ENCODE measurements at places on chromosomes 11 and 22.

DNA sequence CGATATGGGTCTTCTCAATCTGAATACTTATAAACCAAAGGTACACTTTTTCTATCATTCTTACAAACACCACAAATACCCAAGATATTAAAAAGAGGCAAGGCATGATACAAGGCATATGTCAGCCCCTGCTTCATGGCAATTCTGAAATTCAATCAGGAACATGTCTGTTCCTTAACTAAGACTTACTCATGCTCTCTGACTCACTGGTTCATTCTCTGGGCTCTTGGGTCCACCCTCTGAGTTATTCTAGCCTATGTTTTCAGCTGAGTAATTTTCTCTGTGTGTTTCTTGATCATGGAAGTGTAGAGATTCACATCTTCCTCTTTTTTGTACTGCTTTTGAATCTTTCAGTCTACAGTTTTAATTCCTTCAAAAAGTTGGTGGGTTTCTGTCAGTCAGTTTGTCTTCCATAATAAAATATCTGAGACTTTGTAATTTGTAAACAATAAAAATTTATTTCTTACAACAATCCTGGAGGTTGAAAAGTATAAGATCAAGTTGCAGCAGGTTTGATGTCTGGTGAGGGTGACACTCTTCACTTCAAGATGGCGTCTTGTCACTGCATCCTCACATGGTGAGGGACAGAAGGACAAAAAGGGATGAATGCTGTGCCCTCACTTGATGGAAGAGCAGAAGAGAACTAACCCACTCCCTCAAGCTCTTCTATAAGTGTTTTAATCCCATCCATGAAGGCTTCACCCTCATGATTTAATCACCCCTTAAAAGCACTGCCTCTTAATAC is 211.7 kb downstream of the FAM76B start:
- DNase-seq = no peak

GRCh38 chr11:123798513-123799252 is 7.5 kb downstream of the OR6M1 start:
- DNase-seq = no peak

- DNase-seq = no peak
These were observed 9.6 kb upstream of the UCP3 start for GRCh38 chr11:74018331-74019005.

DNA sequence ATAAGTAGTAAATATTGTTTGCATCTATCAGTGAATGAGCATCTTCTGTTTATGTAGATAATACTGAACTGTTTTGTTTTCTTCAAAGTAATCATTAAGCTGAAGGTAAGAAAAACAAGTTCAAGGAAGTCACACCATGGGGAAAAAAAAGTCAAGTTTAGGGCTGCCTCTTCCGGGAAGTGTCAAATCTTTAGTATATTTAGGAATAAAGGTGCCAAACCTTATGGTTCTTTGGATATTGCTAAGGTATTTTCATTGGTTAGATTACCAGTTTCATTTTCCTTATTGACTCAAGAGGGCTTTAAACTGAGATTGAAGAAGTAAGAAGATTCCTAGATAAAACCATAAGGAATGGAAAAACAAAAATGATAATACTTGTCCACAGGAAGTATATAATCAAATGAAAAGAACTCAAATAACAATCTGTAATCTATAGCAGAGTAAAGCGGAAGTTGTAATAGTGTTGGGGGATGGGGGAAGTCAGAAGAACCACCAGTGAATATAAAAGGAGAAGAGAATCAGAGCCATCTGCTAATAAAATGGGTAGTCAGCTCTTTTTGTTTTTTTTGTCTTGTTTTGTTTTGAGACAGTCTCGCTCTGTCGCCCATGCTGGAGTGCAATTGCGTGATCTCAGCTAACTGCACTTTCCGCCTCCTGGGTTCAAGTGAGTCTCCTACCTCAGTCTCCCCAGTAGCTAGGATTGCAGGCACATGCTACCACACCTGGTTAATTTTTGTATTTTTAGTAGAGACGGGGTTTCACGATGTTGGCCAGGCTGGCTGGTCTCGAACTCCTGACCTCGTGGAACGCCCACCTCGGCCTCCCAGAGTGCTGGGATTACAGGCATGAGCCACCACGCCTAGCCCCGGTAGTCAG is 2.3 kb downstream of the ATM start:
- peak; percentile 66 for DNase-seq

GRCh38 chr22:20015187-20015625 is 1.4 kb downstream of the ARVCF start:
- no peak for DNase-seq

GRCh38 chr22:29768052-29768693 is 1.0 kb downstream of the UQCR10 start:
- no peak for DNase-seq
